ENCODE measurements at places on chromosomes 1 and 21. TPM values are rescaled to one million over a fixed set of nuclear protein-coding genes. Genes with fewer than 3 reads are reported as not detected.

DNA sequence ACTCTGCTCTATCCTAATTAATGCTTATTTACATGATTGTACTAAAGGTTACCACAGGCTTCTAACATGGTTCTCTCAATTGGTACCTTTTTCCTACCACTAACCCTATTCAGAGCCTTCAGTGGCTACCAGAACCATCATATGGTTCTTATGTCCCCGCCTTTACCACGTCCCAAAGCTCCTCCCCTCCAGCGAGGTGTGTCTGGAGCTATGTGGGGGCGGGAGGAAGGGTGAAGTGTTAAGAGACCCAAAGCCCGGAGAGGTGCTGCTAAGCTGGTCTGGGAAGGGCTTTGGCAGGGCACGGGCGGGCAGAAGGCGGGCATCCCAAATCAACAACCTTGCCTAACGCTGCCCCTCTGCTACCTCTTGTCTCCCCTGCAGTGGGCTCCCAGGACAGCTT lies 10.0 kb downstream of the SPATA46 start:
- H3K4me3 ChIP-seq = peak overlapping the region; percentile 38
- no peak for DNase-seq
- H3K27ac ChIP-seq = no peak overlapping the region
- H3K36me3 ChIP-seq = no peaks in the 10 kb centered on the region
- peaks cover 4% of the 10 kb centered on the region for H3K27me3 ChIP-seq

GRCh38 chr21:14957836-14958235 lies 107.0 kb downstream of the NRIP1 start:
- DNase-seq = no peak
- H3K4me1 ChIP-seq = no peaks in the 10 kb centered on the region
- H3K36me3 ChIP-seq = no peaks in the 10 kb centered on the region
- H3K27ac ChIP-seq = no peak overlapping the region

DNA sequence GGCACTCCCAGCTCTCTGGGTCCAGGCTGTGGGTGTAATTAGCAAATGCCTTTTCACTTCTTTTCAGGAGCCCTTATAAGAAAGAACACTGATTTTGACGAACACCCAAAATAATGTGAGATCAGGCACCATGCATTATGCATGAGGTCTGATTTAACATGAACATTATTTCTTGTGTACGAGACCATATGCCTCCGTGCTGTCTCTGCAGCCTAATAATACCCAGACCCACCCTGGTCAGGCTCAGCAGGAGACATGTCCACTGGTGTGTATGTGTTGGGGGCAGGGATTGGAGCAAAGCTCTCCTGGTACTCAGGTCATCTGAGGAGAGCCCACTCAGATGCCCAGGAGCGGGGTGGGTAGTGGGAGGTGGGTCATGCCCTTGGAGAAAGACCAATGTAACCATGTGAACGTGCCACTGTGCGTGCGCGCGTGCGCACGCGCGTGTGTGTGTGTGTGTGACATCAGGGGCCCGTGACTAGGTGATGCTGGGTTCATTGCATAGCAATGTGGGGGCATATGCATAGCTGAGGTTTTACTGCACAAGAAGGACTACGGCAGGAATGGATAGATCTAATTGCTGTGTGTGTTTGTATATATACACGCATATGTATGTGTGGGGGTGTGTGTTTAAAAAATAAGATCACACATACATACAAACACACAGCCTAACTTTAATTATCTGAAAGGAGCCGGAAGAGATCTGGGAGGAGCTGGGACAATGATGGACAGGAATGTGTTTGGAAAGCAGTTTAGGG lies 7.1 kb downstream of the POU3F1 start:
- H3K27me3 ChIP-seq = peaks cover 45% of the 10 kb centered on the region
- no peak overlapping the region for H3K4me3 ChIP-seq
- peaks cover 4% of the 10 kb centered on the region for H3K4me1 ChIP-seq
- no peak for DNase-seq

Gene NLRP3
- total RNA-seq = not detected

Gene CELF3
- not detected for total RNA-seq

Gene RGSL1
- total RNA-seq = not detected

Measured in activated naive CD4-positive, alpha-beta T cell treated with anti-CD3 and anti-CD28 coated beads for 36 hours (primary cell).